NK-92 treated with Interleukin-12 subunit alpha and Interleukin-12 subunit beta, amount 100 ng/mL, for 24 hours (cell line): ENCODE measurements at places on chromosomes 16 and 17.
A peak's percentile ranks its signal among the peaks of the same experiment; 100 is the strongest.

- DNase-seq = no peak
Observed at GRCh38 chr17:56326001-56326359, 172.7 kb downstream of the ANKFN1 start.

GRCh38 chr16:3059041-3059722, 6.3 kb upstream of the IL32 start:
- DNase-seq = peak; percentile 86

DNA sequence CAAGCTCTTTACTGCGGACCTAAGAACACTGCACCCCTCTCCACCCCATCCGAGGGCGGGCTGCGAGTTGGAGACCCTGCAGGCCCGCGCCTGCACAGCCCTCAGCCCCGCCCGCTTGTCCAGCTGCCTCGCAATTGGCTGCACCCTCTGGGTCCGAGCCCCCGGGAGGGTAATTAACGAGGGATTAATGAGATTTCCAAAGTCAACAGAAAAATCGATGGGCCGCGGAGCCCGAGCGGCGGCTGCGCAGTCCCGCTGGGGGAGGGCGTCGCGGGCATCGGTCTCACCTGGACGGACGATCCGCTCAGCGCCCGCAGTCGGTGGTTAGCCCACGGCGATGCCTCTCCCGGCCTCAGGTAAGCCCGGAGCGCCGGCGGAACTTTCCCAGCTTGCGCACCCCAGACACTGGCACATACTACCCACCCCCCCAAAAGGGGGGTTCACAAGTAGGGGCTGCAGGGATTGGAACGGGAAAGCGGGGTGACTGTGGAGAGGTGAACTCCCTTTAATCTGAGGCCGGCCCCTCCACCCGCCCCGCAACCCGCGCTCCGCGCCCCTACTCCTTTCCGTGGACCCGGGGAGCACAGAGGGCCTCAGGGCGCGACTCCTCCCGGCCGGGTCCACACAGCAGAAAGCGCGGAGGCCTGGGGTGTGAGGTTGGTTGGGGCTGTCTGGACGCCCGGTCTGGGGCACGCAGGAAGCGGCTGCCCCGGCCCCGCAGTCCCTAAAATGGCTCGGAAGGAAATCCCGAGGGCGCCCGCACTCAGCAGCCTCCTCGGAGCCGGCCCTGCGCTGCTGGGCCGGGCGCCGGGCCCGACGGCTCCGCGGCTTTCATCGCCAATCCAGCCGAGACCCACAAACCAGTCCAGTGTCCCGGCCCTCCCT, at the start of gene OTOP3:
Gene OTOP3, plus strand, starts transcription at position 314 of the 885 bp plus-strand sequence. Its CDS starts 24 bp downstream, at position 338.
- DNase-seq = no peak

DNA sequence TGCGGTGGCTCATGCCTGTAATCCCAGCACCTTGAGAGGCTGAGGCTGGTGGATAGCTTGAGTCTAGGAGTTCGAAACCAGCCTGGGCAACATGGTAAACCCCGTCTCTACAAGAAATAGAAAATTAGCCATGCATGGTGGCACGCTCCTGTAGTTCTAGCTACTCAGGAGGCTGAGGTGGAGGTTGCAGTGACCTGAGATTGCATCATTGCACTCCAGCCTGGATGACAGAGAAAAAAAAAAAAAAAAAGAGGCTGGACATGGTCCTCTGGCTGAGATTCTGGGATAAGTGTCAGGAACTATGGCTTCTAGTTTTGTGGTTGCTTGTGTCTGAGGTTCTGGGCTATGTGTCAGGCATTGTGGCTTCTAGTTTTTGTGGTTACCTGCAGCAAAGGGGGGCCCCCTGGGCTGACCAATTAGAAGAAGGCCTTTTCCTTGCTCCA, 7.0 kb downstream of the KSR1 start:
- no peak for DNase-seq

GRCh38 chr16:85146922-85147651, 34.8 kb upstream of the CIBAR2 start:
- DNase-seq = no peak

- no peak for DNase-seq
Observed at GRCh38 chr17:1039511-1040215, 42.7 kb downstream of the TIMM22 start.

GRCh38 chr17:17605729-17606088, 14.2 kb upstream of the PEMT start:
- no peak for DNase-seq

GRCh38 chr16:70708366-70709246, 22.8 kb upstream of the MTSS2 start:
- no peak for DNase-seq

GRCh38 chr17:41806685-41807445, 4.9 kb downstream of the P3H4 start:
- DNase-seq = no peak

DNA sequence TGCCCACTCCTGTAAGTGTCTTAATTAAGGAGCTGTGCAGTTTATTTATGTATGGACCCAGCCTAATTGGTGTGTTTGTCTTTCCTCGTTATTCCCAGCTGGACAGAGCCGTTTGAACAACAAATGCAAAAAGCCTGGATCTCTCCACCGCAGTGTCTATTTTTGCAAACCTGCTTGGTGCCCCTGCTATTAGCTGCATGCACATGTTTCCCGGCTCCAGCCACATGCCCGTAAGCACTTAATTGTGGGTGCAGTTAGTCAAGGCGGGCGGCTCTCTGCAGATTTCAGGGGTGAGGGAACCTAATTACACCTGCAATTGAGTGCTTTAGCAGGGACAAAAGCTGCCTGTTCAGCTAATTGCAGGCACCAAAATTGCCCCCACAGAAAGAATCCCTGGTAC, 74.0 kb upstream of the GSE1 start:
- no peak for DNase-seq

- DNase-seq = peak; percentile 77
Observed at GRCh38 chr17:59964482-59965328, at the start of gene RNFT1. Gene RNFT1, minus strand, starts transcription at chr17:59964740. Its CDS starts 77 bp downstream, at chr17:59964663.

GRCh38 chr17:82862737-82863382, 23.0 kb upstream of the ZNF750 start:
- no peak for DNase-seq

GRCh38 chr16:5895137-5895536, 797.5 kb upstream of the EEF2KMT start:
- DNase-seq = no peak

DNA sequence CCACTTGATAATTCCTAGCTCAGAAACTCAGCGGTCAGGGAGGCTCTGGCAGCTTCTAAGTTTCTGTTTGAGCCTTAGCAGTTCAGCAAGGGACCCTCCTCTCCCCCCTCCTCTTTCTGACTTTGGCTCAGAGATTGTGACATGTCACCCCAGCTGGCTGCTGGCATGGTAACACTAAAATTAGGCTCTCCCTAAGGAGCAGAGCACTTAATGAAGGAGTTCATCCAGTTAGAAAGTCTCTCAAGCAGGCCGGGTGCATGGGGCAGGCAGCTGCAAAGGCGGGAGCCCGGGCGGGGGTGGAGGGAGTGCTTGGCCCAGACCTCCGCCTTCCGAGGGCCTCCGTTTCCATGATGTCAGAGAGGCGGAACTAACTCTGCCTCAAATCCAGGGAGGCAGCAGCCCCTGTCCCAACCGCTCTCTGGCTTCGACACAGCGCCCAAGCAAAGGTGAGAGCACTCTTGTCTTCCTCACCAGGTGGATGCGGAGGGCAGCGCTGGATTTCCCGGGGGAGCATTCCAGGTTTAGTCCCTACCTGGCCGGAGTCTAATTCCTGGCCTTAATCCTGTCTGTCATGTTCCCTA, 128.0 kb upstream of the PLCG2 start:
- no peak for DNase-seq

GRCh38 chr17:62611728-62612127, 15.7 kb upstream of the MRC2 start:
- DNase-seq = no peak

DNA sequence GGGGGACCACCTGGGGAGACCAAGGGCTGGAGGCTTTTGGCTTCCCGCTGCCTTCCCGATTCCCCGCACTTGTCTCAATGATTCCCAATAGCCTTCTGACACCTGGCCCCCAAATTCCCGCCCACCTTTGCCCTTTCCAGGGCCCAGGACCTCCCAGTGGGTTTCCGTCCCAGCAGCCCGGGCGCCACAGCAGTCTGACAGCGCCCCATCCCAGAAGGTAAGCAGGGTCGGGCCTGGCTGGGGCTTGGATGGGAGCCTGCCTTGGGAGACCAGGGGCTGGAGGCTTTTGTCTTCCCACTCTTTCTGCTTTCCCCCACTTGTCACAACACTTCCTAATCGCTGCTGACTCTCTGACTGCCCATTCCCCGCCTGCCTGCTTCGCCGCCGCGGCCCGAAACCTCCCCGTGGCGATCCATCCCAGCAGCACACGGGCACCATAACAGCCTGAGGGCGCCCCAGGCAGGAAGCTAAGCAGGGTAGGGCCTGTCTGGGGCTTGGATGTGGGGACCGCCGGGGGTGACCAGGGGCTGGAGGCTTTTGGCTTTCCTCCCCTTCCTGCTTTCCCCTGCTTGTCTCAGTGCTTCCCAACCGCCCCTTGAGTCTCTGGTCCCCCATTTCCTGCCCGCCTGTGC, 2289.3 kb downstream of the TP53TG3F start:
- DNase-seq = no peak

DNA sequence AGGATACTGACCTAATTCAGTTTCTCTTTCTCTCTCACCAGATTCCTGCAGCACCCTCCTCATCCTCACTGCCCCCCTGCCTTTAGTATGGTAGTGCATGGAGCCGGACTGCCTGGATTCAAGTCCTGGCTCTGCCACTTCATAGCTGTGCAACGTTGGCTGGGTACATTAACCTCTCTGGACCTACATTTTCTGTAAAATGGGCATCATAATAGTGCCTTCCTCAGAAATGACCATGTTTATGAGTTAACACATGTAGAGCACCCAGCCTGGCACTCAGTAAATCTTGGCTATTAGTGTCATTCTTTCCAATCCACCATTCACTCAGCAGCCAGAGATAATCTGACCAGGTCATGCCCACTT, 7.3 kb downstream of the UNC119 start:
- no peak for DNase-seq

DNA sequence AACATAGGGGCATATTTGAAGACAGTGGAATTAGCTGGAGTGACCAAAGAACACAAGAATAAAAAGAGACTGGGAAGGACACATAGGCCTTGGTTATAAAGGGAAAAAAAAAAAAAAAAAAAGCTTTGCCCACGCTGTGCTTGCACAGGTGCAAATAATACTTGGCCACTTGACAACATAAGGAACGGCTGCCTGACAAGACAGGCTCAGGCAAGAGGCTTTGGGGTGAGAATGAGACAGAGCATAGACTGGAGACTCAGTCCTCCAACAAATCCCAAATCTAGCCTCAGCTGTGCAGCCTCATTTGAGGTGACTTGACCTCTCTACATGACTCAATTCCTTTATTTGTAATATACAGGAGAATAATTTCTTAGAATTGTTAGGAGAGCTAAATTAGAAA, 332.8 kb upstream of the DYNLRB2 start:
- DNase-seq = no peak

DNA sequence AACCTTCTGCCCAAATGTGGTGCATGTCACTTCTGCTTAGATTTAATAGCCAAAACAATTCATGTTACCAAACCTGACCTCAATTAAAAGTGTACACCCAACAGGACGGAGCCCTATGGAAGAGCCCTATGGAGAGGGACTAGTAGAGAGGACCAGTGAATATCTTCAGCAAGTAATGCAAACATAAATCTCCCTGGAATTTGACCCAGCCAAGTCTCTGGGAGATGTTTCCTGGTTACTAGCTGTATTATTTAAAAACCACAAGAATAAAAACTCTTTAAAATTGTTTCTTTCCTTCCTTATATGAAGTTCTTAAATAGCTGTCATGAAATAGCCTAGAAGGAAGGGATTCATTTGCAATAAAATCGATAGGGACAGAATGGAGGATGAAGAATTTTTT, 255.8 kb downstream of the CDH11 start:
- DNase-seq = no peak

DNA sequence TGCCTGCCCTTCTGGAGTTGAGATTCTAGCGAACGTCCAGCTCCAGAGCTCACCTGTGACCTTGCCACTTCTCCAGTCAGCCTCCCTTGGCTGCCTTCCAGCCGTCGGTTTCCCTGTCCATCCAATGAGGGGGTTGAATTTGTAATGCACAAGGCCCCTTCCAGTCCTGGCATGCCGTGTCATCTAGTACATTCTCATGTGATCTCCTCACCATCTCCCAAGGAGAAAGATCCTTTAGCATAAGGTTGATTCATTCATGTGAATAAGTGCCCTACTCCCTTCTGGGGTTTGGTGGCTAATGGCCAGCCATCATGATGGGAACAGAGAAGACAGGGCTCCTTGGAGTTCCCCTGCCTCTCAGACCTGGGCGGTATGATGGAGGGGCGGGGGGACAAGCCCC, 18.9 kb upstream of the ABCC3 start:
- DNase-seq = no peak
